ENCODE measurements at places on chromosomes 5 and 9.

- no peak for DNase-seq
These were observed 22.2 kb downstream of the TTLL11 start for GRCh38 chr9:122070728-122071515.

GRCh38 chr9:105975886-105976645, 281.7 kb downstream of the TMEM38B start:
- DNase-seq, result no peak

DNA sequence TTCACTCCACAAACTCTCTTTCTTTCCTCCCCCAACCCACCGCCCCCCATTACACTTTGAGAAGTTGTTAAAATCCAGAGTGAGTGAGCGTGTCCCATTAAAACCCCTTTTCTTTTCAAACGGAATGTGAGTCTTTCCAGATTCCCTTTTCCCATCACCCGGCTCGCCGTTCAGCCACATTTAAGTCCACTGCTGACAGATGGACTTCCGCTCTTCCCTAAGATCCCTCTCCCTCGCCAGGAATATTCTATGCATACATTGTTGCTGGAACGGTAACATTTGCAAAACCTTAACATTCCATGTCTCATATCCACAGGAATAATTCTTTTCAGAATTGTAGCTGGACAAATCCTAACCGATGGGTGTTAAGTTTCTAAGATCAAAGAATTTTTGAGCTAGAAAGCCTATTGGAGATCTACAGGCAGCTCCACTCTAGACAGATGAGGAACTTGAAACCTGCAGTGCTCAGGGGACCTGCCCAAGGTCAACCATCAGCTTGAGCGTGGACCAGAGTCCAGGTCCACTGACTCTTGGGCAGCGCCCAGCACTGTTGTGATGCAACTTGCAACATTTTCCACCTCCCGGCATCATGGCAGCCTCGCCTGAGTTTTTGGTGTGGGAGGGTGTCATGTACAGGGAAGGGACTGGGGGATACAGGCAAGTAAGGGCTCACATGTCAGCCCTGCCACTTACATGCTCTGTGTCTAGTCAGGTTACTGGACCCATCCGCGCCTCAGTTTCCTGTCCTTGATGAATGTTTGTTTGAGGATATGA, 500.1 kb downstream of the CCDC171 start:
- no peak for DNase-seq

DNA sequence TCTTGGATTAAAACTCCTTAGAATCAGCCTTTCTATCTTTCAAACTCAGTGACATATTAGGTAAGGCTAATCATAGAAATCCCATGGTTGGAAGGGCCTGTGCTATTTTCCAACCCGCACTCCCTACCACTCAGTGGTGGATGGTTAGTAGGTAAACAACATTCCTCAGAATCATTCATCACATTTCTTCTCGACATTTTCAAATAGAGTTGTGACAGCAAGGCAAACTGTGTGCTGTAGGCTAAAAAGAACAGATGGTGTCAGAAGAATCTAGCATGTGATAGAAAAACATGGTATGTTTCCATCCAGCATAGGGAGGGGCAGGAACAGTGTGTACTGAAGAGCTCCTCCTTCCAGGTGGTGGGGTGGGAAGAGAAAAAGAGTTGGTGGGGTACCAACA, 227.3 kb upstream of the NMUR2 start:
- no peak for DNase-seq

DNA sequence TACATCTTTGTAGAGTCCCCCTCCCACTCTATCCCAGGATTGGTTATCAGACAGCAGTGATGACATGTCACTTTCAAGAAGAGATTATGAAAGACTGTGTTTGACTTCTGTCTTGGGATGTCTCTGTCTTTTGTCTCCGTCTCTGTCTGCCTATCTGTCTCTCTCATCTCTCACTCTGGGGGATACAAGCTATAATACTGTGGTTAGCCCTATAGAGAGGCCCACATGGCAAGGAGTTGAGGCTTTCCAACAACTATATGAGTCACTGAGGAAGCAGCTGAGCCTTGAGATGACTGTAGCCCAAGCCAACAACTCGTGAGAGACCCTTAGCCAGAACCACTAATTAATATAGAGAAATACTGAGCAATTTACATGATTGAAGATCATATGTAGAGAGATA, 284.8 kb downstream of the PDE4D start:
- DNase-seq, result no peak

- no peak for DNase-seq
These were observed 346.3 kb downstream of the ENC1 start for GRCh38 chr5:74294231-74294705.

DNA sequence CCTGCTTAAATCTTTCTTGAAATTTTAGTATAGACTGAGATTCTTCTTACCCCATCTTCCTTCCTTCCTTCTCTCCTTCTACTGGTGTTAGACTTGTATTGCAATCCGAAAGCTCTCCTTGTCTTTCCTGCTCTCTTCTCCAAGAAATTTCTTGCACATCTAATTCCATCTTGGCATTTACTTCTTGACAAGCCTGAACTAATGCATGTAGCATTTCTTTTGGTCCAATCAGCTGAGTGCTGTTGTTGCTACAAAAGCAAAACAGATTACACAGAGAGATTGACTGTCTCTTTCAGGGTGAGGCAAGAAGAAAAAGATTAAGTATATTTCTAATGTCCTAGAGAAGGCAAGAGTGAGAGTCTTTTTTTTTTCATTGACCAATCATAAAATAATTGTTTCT, 51.6 kb upstream of the MAP1B start:
- no peak for DNase-seq

- no peak for DNase-seq
These were observed 3.4 kb downstream of the CPEB4 start for GRCh38 chr5:173891308-173892116.

GRCh38 chr9:34653151-34654072, 1.4 kb downstream of the IL11RA start:
- no peak for DNase-seq

DNA sequence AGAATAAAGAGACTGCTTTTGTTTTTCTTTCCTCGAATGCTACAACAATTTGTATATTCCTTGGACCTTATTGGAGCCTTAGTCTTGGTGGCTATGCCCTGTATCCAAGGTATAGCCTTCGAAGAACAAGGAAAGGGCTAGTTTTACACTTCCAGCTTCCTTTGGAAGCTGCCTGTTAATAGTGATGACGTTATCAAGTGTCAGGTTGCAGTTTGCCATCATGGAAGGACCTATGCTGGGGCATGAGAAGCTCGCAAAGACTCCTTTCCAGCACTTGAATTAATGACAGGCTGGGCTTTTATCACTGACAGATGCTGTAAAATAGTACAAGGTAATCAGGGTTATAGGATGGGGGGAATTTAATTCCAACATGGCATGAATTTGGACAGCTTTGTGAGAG, 157.9 kb downstream of the KDM4C start:
- no peak for DNase-seq

DNA sequence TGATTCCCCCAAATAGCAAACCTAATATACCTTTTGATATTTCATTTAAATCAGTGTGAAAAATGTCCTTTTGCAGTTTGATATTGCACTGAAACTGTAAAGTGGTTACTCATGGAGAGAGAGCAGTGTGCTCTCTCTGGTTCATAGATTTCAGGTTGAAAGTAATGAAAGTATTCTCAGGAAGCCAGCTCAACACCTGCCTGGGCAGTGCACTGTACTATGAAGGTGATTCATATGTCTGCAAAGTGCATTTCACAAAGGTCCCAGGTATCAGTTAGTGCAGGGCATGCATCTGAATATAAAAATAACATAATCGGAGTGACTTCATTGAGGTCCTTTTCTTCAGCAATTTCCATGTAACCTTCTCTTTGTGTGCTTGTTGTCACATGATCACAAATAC, 274.3 kb downstream of the CDH18 start:
- no peak for DNase-seq

DNA sequence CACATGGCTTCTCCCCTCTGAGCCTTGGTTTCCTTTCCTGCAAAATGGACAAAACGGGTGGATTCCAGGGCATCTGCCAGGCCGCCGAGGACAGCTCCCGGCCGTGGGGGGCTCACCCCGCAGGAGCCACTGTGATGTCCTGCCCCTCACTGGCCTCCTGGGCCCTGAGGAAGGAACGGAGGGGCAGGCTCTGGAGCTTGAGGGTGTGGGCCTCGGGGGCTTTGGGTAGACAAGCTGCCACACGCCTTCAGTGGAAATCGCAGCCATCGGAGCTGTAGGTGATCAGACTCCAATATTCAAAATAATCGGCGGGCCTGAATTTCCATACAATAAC, 32.2 kb upstream of the UBAC1 start:
- DNase-seq, result no peak

GRCh38 chr5:103057208-103058130, 62.5 kb downstream of the GIN1 start:
- no peak for DNase-seq

GRCh38 chr9:138120511-138121437, 243.2 kb downstream of the CACNA1B start:
- no peak for DNase-seq

- DNase-seq, result no peak
These were observed 10.6 kb downstream of the HMCN2 start for GRCh38 chr9:130276121-130276520.

GRCh38 chr9:20205821-20206220, 416.5 kb downstream of the MLLT3 start:
- no peak for DNase-seq
